NCI-H524 (cell line): ENCODE measurements at places on chromosomes 6 and 20.

- DNase-seq = no peak
These were observed 54.4 kb downstream of the TOX2 start for GRCh38 chr20:43969028-43969447.

DNA sequence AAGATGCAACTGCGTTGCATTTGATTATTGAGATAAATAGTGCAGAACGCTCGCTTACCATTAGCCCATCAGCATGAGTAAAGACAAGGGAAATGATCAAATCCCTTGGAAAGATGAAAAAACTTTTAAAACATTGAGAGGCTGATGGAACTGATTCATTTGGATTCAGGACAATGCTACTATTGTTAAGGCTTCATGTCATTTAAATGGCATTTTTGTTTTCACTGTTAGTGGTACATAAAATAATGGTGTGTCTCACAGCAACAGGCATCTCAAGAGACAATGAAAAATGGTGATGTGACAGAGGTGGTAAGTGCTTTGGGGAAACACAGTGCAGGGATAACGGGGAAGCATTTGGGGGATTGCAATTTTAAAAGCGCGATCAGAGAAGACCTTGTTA is 159.7 kb upstream of the KCNG1 start:
- DNase-seq = no peak

DNA sequence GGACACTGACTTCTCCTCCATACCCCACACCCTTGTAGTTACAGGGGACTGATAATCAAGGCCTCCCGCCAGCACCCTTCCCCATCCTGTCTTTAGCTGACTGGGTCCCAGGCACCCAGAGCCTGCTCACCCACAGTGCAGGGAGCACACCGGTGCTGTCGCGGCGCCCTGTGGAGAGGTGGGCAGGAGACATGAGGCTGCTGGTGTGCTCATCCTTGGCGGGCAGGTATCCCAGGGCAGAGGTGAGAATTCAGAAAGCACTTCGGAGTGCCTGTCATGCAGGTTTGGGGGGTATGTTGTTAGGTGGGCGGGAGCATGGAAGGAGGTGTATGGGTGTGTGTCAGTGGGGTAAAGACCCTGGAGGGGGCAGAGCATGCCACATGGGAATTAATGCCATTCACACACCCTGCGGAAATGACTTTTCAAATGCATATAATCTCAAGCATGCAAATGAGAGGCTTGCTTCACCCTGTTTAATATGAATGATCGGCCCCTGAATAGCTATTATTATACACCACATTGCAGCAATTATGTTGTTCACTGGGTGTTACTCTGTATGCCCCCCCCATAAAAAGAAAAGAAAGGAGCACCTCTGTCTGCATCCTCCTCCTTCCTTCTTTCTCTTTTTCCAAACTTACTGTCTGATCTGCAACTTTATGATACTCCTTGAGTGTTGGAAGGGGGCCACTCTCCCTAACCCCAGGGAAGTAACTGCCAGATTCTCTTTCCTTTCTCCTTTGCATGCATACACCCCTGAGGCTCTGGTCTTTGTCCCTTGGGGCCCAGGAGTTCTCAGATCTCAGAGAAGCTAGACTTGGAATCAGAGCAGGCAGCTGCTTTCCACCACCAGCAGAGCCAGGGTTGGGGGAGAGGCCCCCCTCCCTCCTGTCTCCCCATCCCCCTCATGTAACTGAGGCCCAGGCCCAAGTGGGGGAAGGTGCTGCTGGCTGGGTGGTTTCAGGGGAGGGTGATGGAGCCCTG is 16.0 kb downstream of the FOXP4 start:
- no peak for DNase-seq

DNA sequence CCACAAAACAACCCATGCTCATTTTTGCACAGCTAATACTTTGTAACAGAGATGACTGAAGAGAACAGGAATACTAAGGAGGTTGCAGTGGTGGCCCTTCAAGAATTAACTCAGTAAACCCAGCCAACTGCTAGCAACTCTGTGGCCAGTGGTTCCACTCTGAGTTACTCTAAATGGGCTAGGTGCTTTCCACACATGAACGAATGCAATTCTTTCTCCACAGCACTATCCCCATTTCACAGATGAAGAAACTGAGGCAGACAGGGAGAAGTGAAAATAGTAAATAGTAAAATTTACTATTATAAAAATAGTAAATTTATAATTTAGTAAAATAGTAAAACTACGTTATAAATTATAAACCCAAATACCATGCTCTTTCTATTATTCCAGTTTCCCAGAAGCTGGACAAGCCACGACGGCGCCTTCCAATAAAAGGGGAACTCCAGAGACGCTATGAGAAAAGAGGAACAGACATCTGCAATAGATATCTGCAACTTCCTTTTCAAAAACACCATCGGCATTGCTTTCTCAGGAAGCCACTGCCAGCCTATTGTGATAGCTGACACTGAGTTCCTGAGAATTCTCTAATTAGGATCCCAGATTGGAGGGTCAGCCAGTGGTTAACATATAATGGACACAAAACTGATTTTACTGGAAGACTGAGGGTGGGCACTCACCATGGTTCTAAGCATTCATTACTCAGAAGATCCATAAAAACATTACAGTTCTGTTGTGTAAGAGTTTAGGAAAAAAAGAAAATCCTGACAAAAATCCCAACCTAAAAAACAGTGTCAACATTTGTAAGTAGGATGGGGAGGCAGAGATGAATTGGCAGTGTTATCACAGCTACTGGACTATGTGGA is 16.2 kb downstream of the FKBP1A start:
- no peak for DNase-seq

DNA sequence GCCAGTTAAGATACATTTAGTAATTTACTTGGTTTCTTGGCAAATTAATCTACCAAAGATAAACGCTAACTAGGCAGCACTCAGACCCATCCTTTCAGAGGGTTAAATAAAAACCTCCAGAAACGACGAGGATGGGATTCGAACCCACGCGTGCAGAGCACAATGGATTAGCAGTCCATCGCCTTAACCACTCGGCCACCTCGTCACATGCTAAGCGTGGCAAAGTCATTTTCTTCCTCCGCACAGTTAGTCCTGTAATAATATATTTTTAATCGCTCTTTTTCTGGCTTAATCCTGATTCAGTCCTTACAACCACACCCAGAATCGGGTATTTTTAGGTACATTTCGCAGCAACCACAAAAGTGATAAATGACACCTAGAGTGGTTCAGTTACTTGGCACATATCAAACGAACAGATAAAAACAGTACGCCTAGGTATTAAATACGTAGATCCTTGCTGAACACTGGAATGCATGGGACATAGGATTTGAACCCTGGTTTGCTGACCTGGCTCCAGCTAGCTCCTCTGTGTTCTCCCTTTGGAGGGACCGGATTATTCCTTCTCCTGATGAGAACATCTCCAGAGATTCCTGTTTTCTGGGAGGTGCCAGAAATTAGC is 71.6 kb downstream of the GPX5 start:
- DNase-seq = peak; percentile 71
